ENCODE measurements at places on chromosomes 4 and X.
A peak's percentile ranks its signal among the peaks of the same experiment; 100 is the strongest.

GRCh38 chr4:26279446-26279845 lies 41.4 kb upstream of the RBPJ start:
- DNase-seq = no peak

GRCh38 chrX:45860450-45860849 lies 659.8 kb upstream of the DIPK2B start:
- DNase-seq = no peak

DNA sequence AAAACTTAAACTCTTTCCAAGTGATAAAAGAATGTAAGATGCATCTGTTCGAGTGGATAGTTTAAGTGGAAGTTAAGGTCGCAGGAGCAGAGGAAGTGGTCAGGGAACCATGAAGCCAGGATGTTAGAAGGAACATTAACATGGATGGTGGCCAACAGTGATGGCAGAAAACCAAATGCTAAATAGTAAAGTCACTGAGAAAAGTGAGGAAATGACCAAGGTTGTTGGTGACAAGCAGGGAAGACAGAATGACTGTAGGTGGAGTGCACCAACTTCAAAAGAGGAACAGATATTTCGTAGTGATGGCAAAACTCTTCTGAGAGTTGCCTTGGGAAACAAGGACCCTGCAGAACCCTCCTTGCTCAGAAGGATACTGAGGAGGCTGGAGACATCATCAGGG lies 226.2 kb downstream of the PALLD start:
- no peak for DNase-seq

DNA sequence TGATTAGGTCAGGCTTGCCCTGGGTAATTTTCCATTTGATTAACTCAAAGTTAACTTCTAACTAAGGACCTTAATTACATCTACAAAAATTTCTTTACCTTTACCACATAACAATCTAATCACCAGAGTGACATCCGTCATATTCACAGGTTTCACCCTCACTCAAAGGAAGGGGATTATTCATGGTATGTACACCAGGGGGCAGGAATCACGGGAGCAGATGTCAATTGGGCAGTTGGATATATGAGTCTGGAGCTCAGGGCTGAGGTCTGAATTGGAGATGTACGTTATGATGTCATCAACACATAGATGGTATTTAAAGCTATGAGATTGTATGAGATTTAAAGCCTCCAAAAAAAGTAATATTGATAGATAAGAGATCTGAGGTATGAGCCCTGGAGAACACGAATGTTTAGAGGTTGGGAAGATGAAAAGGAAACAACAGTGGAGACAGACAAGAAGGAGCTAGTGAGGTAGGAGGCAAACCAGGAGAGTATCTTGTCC lies 52.9 kb downstream of the PGRMC1 start:
- no peak for DNase-seq

GRCh38 chr4:124278477-124278876 lies 434.1 kb downstream of the ANKRD50 start:
- DNase-seq = no peak

DNA sequence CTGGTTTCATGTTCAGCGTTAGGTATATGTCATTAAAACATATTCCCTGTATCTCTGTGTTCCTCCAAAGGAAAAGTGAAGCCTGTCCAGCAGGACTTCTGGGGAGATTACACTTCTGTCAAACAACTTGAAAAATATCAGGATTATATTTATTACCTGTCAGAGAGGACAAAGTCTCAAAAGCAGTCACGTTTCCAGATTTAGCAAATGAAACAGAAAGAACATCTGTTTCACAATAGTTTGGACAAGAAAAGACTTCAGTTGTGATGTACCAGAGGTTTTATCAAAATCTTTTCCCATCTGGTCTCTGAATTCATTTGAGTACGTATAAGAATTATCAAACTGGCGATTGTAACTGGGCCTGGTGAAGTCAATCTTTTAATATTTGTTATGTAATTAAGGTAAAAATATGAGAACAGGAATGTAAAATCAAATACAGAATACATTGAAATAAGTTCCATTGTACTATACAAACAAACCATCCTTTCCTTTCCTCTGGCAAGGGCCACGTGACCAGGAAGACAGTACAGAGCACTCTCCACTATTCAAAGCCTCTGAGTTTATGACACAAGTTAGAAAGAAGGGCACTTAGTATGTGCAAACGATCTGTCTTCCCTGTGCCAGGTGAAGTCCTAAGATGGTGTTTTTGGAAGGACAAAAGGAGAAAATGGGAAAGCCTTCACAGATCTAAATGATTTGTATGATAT lies 3.2 kb downstream of the CASP3 start:
- no peak for DNase-seq

DNA sequence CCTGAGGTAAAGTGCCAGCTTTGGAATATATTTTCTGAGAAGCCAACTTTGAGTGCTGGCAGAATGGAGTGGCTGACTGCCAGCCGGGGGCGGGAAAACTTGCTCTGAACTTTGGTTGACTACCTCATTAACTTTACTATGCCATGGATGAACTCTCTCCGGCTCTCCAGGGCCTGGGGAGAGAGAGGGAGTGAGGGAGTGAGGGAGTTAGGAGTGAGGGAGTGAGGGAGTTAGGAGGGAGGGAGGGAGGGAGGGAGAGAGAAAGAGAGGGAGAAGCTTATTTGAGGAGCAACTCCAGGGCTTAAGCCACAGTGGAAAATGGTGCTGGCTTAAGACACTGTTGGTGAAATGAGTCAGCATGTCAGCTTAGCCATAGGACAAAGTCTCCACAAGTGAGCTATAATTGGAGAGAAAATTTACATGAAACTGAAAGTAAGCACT lies 280.9 kb upstream of the RPS6KA3 start:
- peak; percentile 7 for DNase-seq

- no peak for DNase-seq
Observed at GRCh38 chrX:21014326-21014725, 359.9 kb upstream of the CNKSR2 start.

- DNase-seq = peak; percentile 94
Observed at GRCh38 chr4:40316333-40316781, 18.8 kb upstream of the CHRNA9 start.

DNA sequence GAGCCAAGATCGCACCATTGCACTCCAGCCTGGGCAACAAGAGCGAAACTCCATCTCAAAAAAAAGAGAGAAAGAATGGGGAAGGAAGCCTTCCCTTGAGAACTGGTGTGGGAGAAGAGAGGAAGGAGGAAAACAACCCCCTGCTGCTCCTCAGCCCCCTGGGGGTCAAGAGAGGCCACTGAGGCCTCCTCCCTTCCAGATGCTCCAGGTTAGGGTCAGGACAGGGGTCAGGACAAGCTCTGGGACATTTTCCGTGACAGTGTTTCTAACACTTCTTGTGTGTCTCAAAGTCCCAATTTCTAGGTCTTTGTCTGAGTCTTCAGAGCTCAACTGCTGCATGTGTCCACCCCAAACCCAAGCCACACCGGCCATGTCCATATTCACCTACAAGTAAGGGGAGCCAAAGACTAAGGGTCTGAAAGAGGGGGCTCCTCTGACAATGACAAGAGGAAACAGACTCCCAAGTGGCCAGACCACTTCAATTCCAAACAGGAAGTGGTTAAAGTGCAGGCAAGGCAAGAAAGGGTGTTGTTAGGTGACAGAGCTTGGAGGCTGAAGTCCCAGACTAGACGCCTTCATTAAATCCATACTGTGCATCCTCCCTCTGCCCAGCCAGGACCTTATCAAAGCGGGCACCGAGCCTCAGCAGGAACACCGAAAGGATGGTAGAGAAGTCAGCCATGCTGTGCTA lies 8.3 kb downstream of the L1CAM start:
- DNase-seq = no peak

DNA sequence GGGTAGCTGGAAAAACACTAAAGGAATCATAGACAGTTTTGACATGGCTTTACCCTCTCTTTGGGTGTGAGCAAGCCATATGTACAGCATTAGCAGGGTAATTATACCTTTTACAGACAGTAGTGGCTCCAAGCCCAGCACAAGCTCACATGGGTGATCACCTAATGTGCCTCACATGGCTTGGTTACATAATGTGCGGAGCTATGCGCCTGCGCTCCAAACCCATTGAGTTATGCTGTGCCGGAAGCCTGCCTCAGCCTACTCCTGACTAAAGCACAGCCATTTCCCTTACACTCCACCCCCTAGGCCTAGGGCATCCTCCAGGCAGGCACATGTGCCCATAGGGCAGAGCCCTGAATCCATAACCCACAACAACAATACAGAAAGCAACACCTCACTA lies 6.5 kb upstream of the TSPAN5 start:
- DNase-seq = no peak

- no peak for DNase-seq
Observed at GRCh38 chr4:188428935-188429334, 289.7 kb downstream of the TRIML1 start.

DNA sequence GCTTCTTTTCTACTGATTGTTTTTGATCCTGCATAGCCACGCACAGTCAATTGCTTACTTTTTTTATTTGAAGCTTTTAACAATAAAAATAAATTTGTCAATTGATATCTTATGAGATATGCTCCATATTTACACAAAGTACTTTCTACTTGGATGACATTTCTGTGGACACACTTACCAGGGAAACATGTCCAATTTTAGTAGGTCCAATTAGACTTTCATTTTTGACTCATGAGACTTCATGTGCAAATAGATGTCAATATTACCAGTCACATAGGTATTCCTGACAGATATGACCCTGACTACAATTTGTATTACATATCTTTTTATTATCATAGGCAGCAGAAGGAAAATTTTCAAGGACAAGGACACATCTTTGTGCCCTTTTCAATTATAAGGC lies 219.9 kb upstream of the ANKRD50 start:
- no peak for DNase-seq

DNA sequence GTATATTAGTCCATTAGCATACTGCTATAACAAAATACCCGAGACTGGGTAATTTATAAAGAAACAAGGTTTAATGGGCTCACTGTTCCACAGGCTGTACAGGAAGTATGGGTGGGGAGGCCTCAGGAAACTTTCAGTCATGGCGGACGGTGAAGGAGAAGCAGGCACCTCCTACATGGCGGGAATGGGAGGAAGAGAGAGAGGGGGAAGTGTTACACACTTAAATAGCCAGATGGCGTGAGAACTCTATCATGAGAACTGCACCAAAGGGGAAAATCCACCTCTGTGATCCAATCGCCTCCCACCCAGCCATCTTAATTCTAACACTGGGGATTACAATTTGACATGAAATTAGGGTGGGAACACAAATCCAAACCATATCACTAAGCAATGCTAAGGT lies 98.9 kb upstream of the SH3RF1 start:
- DNase-seq = no peak

- DNase-seq = no peak
Observed at GRCh38 chr4:41215155-41215554, 813 bp upstream of the APBB2 start.

GRCh38 chr4:163758032-163758431 lies 263.5 kb downstream of the TMA16 start:
- DNase-seq = no peak

GRCh38 chr4:135277068-135277979 lies 1075.7 kb upstream of the PABPC4L start:
- DNase-seq = no peak
